ENCODE measurements at places on chromosomes 7 and 10.

- no peak for DNase-seq
These were observed 6.6 kb downstream of the LEP start for GRCh38 chr7:128247640-128248194.

GRCh38 chr10:71712170-71712569 is 7.4 kb downstream of the C10orf105 start:
- no peak for DNase-seq

DNA sequence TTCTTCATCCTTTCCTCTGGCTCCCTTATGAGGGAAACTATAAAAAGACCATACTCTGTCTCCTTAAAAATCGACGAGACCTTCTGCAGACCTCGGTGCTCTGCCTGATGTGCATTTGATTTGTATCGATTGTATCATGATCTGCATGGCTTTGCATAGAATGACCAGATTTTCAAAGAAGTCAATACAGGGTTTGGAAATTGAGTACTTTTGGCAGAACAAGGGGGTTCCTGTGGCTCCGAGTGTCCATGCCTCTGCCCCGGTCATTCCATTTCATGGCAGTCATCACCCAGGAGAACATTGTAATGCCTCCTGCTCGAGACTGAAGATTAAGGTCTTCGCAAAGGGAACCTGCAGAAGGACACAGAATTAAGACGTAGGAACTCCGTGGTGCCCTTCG is 685 bp downstream of the CASP2 start:
- no peak for DNase-seq

DNA sequence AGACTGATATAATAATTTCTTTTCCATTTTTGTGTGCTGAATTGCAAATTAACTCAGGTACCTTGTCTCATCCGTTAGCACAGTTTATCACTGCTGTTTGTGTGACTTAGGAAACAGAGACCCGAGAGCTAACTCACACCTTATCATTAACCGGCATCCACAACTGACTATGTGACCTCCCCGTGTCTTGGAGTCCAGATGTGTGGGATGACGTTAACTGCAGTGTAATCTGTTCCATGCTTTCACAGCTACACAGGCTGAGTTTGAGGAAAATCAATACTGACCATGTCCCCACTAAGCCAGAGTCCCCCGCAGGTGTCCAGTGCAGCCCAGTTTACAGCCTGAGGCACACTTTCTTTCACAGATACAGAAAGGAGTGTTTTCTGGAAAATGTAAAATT is 154.7 kb downstream of the COBL start:
- DNase-seq: no peak

DNA sequence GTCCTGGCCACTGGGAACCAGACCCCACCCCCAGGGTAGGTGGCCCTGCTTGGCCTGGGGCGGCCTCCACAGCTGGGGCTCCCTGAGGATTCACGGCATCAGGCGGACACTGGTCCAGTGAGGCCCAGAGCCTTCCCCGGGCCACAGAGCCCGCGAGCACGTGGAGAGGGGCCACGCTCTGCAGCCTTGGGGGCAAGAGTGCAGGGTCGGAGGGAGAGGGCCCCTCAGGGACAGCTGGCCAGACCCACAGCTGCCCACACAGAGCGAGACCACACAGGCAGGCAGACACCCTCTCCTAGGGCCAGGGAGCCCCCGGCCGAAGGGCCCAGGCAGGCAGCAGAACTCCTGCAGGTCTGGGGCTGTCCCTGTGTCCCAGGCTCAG is 10.7 kb downstream of the VENTX start:
- no peak for DNase-seq

DNA sequence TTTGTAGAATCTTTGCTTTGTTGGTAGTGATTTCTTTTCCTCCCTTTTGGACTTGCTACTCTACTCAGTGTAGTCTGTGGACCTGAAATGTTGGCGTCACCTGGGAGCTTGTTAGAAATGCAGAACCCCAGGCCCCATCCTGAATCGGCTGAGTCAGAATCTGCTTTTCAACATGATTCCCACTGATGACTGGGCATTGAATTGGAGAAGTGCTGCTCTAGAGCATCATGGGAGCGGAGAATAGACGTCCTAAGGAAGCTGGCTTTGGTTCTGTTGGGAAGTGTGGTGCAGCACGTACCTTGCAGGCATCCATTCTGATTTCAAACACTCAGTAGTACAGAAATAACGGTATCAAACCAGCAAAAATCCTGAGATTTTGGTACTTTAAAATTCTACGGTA is 54.7 kb downstream of the RBM33 start:
- no peak for DNase-seq

- DNase-seq: no peak
These were observed 275.9 kb downstream of the SKAP2 start for GRCh38 chr7:26588511-26588910.

GRCh38 chr10:43265799-43266721 is 805 bp downstream of the RASGEF1A start:
- DNase-seq: no peak

DNA sequence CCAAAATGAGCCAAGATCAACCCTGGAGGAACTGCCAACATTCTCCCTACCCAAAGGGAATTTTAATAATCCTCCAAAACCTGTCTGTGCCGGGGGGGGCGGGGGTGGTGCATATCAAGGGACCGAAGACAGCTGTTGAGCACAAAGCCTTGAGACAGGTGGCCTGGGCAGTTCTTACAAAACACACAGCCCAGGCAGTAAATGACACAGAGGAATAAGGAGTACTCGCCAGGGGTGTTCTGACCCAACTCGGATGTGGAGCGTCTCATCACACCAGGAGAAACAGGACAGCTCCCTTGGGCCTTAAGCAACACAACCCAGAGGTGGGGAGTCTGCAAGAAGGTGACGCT is 35.6 kb downstream of the PLAC9 start:
- no peak for DNase-seq

All from stimulated activated CD8-positive, alpha-beta memory T cell treated with anti-CD3 and anti-CD28 coated beads, Interleukin-4, amount 100 ng/mL, for 1 hour (primary cell).